ENCODE measurements at places on chromosomes 6 and 20.

GRCh38 chr6:20034408-20034769 lies 177.9 kb downstream of the MBOAT1 start:
- DNase-seq: no peak
- H3K4me3 ChIP-seq: no peak overlapping the region
- H3K4me1 ChIP-seq: no peaks in the 10 kb centered on the region
- H3K36me3 ChIP-seq: no peaks in the 10 kb centered on the region
- H3K27ac ChIP-seq: no peak overlapping the region
- H3K27me3 ChIP-seq: peaks cover 4% of the 10 kb centered on the region

DNA sequence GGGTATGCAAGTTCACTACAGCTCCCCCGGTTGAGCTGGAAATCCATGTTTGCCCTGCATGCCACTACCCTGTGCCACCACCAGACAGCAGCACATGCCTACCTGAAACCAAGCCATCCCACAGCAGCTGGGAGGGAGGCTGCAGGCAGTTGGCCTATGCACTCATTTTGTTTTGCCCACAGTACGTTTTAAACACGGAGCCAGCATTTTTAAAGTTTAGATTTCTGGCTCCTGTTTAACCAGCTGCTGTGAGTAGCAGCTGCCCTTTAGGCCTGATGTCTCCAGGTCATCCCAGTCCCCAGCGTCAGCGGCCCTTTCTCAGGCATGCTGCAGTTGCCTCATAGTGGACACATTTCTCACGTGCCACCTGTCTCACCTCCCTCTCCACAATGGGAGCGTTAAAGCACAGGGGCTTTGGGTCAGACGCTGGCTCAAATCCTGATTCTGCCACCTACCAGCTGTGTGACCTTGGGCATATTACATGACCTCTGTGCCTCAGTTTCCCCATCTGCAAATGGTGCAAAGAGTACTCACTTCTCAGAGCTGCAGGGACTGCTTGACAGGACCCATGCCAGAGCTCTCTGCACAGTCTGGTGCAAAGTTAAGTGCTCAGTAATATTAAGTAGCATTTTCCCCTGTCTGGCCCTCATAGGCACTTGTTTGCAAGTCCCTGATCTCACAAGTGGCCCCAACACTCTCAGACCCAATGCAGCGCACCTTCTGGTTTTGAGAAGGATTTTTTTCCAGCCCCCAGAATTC lies 8.2 kb upstream of the UBE2V1 start:
- H3K36me3 ChIP-seq: peaks cover 27% of the 10 kb centered on the region
- H3K4me1 ChIP-seq: peaks cover 12% of the 10 kb centered on the region
- no peaks in the 10 kb centered on the region for H3K27me3 ChIP-seq
- H3K4me3 ChIP-seq: peak overlapping the region; percentile 22

DNA sequence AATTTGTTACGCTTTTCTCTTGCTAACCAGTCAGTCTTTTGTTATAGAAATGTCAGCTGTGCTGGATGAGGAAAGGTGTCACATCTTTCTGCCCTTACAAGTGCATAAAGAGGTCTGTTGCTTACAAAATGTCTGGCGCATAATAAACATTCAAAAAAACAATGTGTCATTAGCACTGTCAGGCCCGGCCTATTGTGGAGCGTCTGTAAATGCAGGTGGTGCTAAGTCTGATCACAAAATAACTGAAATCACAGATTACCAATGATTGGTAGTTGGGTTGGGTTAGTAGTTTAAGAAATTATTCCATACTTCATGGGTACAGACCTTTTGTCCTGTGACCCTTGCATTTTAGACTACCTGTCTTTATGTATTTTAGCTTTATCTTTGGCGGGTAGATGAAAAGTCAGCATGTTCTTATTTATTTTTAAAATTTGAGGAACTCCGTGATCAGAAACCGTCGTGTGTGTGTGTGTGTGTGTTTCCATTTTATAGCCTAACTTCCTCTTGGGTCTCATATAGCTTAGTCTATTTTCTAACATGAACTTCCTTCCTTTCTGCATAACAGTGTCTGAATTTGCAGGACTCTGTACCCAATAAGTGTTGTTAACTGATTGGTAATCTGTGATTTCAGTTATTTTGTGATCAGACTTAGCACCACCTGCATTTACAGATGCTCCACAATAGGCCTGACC lies 88.1 kb upstream of the IFNGR1 start:
- no peak overlapping the region for H3K27ac ChIP-seq
- H3K4me1 ChIP-seq: peaks cover 3% of the 10 kb centered on the region
- no peak for DNase-seq
- H3K36me3 ChIP-seq: no peaks in the 10 kb centered on the region
- no peaks in the 10 kb centered on the region for H3K27me3 ChIP-seq
- H3K4me3 ChIP-seq: no peak overlapping the region

DNA sequence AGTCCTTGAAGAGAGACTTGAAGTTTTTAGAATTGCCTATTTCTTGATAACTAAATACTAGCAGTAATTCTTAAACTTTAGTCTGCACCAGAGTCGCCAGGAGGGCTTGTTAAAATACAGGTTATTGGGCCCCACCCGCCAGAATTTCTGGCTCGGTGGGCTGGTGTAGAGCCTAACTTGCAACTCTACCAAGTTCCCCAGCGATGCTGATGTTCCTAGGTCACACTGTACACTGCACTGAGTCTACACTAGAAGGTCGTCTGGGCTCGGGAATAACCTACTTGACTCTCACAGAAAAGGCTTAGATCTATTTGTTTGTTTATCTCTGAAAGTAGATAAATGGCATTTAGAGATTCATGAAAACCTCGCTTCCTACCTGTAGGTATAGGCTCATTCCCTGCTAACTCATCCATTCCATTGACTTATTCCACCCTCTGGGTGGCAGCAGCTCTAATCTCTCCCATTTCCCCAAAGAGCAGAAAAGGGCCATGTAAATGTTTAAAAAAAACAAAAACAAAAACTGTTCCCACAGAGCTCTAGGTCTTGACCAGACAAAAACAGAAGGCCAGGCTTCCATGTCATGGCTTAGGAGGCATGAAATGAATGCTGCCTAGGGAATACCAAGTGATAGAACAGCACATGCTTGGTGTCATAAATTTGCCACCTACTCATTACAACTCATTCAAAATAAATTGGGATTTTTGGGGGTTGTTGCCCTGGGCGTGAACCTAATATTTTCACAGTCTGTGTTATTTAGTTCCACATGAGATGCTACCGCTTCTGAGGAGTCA lies 292.1 kb downstream of the ADGB start:
- no peaks in the 10 kb centered on the region for H3K36me3 ChIP-seq
- no peak overlapping the region for H3K27ac ChIP-seq
- H3K4me3 ChIP-seq: no peak overlapping the region
- peak; percentile 37 for DNase-seq
- no peaks in the 10 kb centered on the region for H3K27me3 ChIP-seq
- H3K4me1 ChIP-seq: peaks cover 2% of the 10 kb centered on the region

- H3K27me3 ChIP-seq: no peaks in the 10 kb centered on the region
- H3K27ac ChIP-seq: no peak overlapping the region
- H3K4me3 ChIP-seq: peak overlapping the region; percentile 85
- H3K36me3 ChIP-seq: no peaks in the 10 kb centered on the region
- DNase-seq: peak; percentile 35
- H3K4me1 ChIP-seq: no peaks in the 10 kb centered on the region
These were observed 1.2 kb downstream of the LMBRD1 start for GRCh38 chr6:69795469-69796072.

DNA sequence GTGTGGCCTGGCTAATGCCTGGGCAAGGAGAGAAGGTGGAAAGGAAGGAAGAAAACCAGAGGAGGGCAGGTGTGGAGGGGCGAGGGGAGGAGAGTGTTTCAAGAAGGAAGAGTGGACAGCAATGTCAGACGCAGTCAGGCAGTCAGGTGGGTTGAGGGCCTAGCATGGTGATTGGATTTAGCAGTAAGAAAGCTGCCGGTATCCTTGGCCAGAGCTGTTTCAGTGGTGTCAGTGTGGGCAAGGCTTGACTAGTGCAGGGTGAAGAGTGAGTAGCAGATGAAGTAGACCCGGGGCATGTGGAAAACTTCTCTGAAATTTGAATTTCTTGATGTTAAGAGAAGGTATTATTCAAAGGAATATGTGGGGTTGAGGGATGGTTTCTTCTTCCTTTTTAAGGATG lies 27.0 kb downstream of the SNX9 start:
- no peak overlapping the region for H3K4me3 ChIP-seq
- no peaks in the 10 kb centered on the region for H3K27me3 ChIP-seq
- H3K36me3 ChIP-seq: peaks cover 37% of the 10 kb centered on the region
- no peak overlapping the region for H3K27ac ChIP-seq
- H3K4me1 ChIP-seq: peaks cover 11% of the 10 kb centered on the region
- DNase-seq: no peak

- H3K27me3 ChIP-seq: no peaks in the 10 kb centered on the region
- H3K27ac ChIP-seq: no peak overlapping the region
- H3K4me1 ChIP-seq: peaks cover 2% of the 10 kb centered on the region
- H3K36me3 ChIP-seq: no peaks in the 10 kb centered on the region
- H3K4me3 ChIP-seq: no peak overlapping the region
- no peak for DNase-seq
These were observed 67.6 kb upstream of the BACH2 start for GRCh38 chr6:90364286-90364685.

GRCh38 chr6:118859517-118860064 lies 34.4 kb upstream of the ASF1A start:
- H3K4me3 ChIP-seq: no peak overlapping the region
- no peaks in the 10 kb centered on the region for H3K27me3 ChIP-seq
- peaks cover 17% of the 10 kb centered on the region for H3K36me3 ChIP-seq
- no peak for DNase-seq

GRCh38 chr6:84166395-84166794 lies 61.0 kb downstream of the CEP162 start:
- no peak for DNase-seq
- no peaks in the 10 kb centered on the region for H3K27me3 ChIP-seq
- H3K36me3 ChIP-seq: peaks cover 31% of the 10 kb centered on the region

DNA sequence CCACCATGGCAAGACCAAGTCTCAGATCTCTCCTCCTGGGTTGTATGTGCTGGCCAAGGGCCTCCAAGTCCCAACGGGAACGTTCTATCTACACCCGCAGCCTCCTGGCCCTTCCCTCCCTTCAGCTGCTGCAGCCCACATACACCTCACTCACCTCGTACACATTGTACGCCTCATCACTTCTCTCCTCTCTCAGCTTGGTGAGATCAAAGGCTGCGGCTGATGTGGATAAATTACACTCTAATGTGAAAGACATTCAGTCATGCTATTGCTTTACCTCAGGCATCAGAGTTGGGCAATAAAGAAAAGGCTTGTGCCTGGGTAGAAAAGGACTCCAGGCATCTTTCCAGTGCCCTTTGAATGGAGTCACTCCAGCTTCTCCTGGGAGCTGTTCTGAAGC lies 135.3 kb upstream of the FOXQ1 start:
- no peak for DNase-seq
- no peaks in the 10 kb centered on the region for H3K4me1 ChIP-seq
- no peaks in the 10 kb centered on the region for H3K27me3 ChIP-seq
- no peaks in the 10 kb centered on the region for H3K36me3 ChIP-seq
- no peak overlapping the region for H3K4me3 ChIP-seq

DNA sequence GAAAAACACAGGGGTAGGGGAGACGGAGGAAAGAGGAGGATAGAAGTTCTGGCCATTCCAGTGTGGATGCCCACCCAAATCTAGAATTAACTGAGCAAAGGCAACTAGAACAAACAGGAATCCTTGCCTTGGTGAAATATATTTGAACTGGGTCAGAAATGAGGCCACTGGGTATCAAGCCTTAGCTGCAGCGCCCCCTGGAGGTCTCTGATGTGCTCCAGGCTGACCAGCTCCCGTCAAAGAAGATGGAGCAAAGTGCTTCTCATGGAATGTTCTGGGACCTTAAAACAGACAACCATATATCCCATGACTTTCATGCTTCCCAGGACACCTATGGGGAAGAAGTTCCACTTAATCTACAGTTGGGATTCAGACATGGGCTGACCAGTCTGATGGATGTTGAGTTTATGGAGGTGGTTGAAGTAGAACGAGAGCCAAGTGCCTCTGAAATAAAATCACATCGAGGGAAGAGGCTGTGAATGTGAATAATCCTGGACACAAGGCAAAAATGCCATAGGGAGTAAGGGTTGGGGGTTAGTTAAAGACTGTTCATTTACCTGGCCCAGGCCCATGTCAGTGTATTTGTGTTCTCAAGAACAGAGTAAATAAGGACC lies 50.4 kb downstream of the HLA-DPB1 start:
- H3K4me3 ChIP-seq: no peak overlapping the region
- H3K36me3 ChIP-seq: no peaks in the 10 kb centered on the region
- no peak overlapping the region for H3K27ac ChIP-seq
- DNase-seq: peak; percentile 25

DNA sequence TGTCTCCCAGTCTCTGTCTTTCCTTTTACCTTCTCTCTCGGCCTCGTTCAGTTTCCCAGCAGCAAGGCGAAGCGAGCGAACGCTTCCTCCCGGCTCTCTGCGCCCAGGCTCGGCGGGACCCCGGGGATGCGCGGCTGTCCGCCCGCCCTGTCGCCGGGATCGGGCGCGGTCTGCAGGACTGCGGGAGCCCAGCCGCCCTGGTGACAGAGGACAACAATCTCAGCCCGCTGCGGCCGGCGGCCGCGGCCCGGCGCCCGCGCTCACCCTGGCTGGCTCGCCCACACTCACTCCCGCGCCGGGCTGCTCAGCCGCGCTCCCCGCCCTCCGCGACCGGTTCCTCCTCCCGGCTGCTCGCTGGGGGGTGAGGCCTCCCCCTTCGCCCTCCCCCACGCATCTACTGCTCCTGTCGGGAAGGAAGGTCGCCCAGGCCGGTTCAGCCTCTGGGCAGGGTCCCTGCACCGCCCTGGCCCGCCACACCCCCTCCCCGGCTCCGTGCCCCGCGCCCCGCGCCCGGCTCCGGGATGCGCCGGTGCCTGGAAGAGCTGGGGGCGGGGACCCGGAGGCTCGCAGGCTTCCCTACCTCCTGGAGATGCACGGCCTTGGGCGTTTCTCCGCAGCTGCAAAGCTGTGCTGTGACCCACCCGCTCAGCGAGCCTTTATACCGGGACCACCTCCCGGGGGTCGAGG lies 410 bp downstream of the SYNE1 start:
- peak overlapping the region; percentile 96 for H3K4me3 ChIP-seq
- H3K27ac ChIP-seq: no peak overlapping the region
- peaks cover 34% of the 10 kb centered on the region for H3K27me3 ChIP-seq
- no peaks in the 10 kb centered on the region for H3K36me3 ChIP-seq
- peak; percentile 6 for DNase-seq

Measured in mesenchymal stem cell (in vitro differentiated cells and primary cell).